Adrenal gland (tissue), 19 donors: ENCODE measurements at places on chromosomes 12 and 14. TPM values are rescaled to one million over a fixed set of nuclear protein-coding genes. Genes with fewer than 3 reads are reported as not detected.
A peak's percentile ranks its signal among the peaks of the same experiment; 100 is the strongest.

- H3K4me3 ChIP-seq: no peak overlapping the region
- no peaks in the 10 kb centered on the region for H3K27me3 ChIP-seq
- no peaks in the 10 kb centered on the region for H3K36me3 ChIP-seq
- no peak overlapping the region for H3K27ac ChIP-seq
- H3K4me1 ChIP-seq: no peaks in the 10 kb centered on the region
Observed at GRCh38 chr12:97960225-97960624, 497.6 kb downstream of the RMST start.

GRCh38 chr12:69471667-69472385, 1.6 kb downstream of the FRS2 start:
- H3K4me3 ChIP-seq: no peak overlapping the region
- no peak for DNase-seq
- no peaks in the 10 kb centered on the region for H3K36me3 ChIP-seq
- H3K4me1 ChIP-seq: peaks cover 61% of the 10 kb centered on the region
- peak overlapping the region; percentile 97 for H3K27ac ChIP-seq

Gene MSI1
- total RNA-seq: 6.9 TPM

DNA sequence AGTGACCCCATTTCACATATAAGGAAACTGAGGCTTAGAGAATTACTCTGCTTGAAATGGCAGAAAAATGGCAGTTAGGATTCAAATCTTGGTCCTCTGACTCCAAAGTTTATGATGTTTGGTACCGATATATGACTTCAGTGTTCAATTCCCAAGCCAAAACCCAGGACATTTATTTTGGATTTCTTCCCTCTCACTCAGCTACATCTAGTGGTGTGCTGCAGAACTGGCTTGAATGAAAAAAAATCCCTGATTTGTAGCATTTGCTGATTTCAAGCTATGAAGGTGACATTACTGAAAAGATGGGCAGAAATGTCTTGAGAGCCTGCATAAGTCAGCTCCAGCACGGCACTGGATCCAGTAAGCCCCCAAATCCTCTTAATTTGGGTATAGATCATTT, 106.4 kb downstream of the EFCAB11 start:
- no peak overlapping the region for H3K4me3 ChIP-seq
- no peaks in the 10 kb centered on the region for H3K4me1 ChIP-seq
- DNase-seq: no peak
- H3K27me3 ChIP-seq: no peaks in the 10 kb centered on the region
- no peak overlapping the region for H3K27ac ChIP-seq

DNA sequence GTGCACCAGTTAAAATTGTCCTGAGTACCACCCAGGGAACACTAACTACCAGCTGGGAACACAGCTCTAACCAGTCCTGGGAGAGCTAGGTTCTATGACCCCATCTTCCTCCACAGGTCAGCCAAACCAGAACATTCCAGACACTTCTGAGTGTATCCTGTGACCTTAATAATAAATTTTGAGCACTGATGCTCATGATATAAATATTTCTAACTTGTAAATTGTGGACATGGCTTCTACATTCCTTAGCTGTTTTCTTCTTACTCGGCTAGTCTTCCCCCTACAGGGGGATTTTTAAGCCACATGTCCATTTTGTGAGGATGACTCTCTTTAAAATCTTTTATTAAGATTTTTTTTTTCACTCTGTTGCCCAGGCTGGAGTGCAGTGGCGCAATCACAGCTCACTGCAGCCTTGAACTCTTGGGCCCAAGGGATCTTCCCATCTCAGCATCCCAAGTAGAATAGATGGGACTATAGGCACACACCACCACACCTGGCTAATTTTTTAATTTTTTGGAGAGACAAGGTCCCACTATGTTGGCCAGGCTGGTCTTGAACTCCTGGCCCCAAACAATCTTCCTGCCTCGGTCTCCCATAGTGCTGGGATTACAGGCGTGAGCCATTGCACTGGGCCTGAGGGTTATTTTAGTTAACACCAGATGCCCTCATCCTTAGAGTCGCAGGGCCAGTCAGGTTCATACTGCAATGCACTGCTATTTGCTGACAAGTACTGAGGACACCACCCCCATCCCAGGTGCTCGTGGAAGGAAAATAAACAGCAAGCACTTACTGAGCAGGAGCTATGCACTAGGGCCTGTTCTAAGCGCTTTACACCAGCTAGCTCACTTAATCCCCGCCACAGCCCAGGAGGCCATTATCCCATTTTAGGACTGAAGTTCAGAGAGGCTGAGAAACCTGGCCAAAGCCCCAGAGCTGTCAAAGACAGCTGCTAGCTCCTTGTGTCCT, 142.6 kb upstream of the NCOR2 start:
- no peak for DNase-seq
- no peak overlapping the region for H3K4me3 ChIP-seq
- no peaks in the 10 kb centered on the region for H3K36me3 ChIP-seq
- H3K4me1 ChIP-seq: peaks cover 4% of the 10 kb centered on the region
- H3K27ac ChIP-seq: no peak overlapping the region
- H3K27me3 ChIP-seq: no peaks in the 10 kb centered on the region
